ENCODE measurements at places on chromosomes 13 and 19. TPM values are rescaled to one million over a fixed set of nuclear protein-coding genes. Genes with fewer than 3 reads are reported as not detected.

DNA sequence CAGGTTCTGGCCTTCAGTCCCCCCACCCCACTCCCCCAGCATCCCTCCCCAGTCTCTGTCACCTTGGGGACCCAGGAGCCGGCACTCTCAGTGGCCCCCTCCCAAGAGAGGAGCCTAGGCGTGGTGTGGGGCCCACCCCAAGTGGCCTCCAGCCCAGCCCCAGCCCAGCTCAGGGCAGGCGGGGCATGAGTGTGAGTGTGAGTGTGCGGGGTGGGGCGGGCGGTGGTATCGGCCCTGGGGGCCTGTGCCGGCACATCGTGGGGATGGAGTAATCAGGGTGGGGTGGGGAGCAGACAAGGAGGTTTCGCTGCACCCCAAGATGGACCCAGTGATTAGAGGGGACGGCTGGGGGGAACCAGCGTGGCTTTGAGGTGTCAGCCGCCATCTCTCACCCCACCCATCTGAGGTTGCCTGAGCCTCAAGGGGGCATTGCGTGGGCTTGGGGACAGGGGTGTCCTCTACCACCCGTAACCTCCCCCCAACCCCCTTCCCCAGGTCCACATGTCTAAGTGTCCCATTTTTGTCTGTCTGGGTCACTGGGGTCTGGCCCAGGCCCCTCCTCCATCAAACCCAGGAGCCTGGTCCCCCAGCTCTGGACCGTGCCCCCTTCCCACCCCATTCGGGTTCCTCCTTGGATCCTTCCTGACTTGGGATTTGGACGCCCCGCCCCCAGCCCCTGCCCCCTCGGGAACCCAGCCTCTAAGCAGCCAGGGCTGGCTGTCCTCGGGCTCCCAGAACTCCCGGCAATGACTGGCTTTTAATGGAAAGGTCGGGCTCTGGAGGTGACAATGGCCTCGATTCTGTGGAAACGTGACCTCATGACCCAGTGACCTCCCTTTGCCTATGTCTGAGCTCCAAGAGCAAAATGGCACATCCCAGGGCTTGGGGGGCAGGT is 6.9 kb upstream of the SULT2B1 start:
- no peak for DNase-seq

Gene ANKLE1
- 1.7 TPM for polyA plus RNA-seq

- DNase-seq = no peak
These were observed 720.7 kb downstream of the OLFM4 start for GRCh38 chr13:53749306-53749705.

Gene ZNF667
- polyA plus RNA-seq = 18.7 TPM

Gene WASF3
- polyA plus RNA-seq = 54.9 TPM

- no peak for DNase-seq
These were observed 523.9 kb upstream of the ARGLU1 start for GRCh38 chr13:107091861-107092260.

Gene SLITRK1
- polyA plus RNA-seq = 0.06 TPM

Gene SPRY2
- 69.4 TPM for polyA plus RNA-seq
